ENCODE measurements at places on chromosomes 6 and 20.
A peak's percentile ranks its signal among the peaks of the same experiment; 100 is the strongest.

GRCh38 chr6:113989675-113990074 is 18.7 kb upstream of the HDAC2 start:
- DNase-seq, result no peak

- DNase-seq, result no peak
These were observed 66.5 kb downstream of the ILRUN start for GRCh38 chr6:34630040-34630439.

- DNase-seq, result no peak
These were observed 11.9 kb downstream of the C6orf89 start for GRCh38 chr6:36897609-36898008.

DNA sequence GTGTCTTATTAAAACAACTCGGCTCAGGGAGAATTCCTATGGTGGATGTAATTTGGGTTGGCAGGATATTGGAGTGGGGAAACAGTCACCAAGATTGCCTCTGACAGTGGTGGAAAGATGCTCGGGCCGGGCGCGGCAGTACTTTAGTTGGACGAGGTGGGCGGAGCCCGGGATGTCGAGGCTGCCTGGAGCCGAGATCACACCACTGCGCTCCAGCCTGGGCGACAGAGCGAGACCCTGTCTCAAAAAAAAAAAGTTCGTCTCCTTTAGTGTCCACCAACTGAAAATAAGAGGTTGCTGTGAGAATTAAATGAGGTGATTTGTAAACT is 621 bp downstream of the NOL7 start:
- no peak for DNase-seq

GRCh38 chr6:129440691-129441090 is 269.3 kb downstream of the ARHGAP18 start:
- DNase-seq, result no peak

GRCh38 chr6:84525907-84526306 is 238.5 kb downstream of the TBX18 start:
- DNase-seq, result no peak

- no peak for DNase-seq
These were observed 110.3 kb downstream of the CHD6 start for GRCh38 chr20:41507851-41508250.

- DNase-seq, result no peak
These were observed 2.1 kb downstream of the KIAA1586 start for GRCh38 chr6:57048577-57048976.

DNA sequence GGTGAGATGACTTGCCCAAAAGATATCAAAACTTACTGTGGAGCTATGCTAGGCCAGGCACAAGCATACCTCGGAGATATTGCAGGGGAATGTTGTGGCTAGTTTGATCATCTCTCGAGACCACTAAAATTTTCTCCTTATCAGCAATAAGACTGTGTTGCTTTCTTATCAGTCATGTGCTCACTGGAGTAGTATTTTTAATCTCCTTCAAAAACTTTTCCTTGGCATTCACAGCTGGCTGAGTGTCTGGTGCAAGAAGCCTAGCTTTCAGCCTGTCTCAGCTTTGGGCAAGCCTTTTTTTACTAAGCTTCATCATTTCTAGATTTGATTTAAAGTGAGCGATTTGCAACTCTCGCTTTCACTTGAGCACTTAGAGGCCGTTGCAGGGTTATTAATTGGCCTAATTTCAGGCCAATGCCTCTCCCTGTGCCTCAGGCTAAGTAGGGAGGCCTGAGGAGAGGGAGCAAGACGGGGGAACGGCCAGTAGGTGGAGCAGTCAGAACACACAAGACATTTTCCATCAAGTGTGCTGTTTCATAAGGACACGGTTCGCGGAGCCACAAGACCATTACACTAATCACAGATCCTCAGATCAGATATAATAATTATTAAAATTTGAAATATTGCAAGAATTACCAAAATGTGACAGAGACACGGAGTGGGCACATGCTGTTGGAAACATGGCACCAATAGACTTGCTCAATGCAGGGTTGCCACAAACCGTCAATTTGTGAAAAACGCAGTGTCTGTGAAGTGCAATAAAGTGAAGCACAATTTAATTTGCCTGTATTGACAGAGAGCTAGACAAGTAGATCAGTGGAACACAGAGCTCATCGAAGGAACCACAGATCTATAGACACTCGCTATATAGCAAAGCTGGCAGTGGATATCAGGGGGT is 106.8 kb upstream of the SIRPG start:
- DNase-seq, result peak; percentile 90

DNA sequence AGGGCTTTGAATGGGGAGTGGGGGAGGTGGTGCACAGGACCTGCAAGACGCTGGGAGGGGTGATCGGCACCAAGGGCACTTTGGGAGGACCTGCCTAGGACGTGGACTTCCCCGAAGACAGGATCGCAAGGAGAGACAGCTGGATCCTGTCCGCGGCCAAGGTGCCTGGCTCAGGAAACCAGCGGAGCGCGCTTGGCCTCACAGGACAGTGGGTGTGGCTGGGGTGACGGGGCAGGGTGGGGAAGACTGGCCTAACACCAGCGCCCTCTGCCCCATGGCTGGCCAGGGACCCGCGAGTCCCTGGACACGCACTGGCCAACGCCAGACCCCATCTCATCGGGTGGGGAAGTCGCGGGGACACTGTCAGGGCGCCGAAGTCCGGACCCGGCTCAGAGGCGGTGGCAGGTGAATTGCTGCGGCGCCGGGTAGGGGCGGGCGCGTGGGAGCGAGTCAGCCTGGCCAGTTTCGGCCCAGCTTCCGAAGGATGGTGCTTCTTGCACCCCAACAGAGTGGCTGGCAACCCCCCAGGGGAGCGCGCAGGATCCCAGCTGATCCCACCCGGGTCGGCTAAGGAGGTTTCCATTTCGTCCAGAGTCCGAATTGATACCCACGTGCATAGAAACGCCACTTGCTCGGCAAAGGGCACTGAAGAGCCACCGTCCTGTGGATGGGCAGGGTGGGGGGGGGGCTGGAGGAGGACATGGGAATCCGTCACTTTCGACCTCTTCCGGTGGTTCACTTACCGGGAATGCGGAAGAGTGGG is 785 bp upstream of the THBD start:
- no peak for DNase-seq

DNA sequence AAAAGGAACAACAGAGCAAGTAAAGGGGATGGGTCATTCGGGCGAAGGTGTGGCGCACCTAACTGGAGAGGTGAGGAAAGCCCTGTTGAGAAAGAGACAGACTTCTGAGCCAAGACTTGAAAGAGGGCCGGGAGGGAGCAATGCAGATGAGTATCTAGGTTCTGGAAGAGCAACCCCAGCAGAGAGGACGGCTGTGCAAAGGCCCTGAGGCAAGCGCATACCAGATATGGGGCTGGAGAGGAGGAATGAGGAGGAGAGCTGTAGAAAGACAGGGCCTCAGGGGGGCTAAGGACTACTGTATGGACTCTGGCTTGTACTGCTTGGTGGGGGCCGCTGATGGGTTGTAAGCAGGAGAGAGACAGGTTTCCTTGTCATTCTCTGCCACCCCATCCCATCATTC is 21.9 kb downstream of the TRERF1 start:
- no peak for DNase-seq

DNA sequence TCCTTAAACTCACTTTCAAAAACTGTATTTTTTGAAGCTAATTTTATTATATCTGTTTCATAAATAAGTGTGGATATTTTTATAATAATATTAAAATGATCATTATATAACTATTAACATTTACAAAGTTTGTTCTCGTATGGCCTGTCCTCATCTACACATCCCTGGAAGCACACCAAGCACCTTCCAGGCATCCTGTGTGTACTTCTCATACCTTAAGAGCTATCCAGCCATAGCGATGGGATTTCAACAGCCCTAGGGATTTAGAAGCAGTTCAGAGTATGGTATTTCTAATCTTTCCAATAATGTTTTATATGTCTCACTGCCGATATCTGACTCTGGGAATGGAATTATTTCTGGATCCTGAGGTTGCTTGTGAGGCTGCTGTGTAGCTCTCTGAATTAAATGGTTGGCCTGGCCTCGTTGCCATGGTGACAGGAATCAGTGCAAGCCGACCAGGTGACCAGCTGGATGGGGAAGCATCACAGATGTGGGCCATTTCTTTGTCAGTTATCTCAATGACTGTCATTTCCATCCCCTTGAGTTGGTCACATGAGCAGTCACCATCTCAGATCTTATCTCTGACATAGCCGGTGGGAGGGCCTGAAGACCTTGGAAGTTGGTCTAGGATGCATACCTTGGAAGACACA is 265.2 kb upstream of the RIN2 start:
- peak; percentile 91 for DNase-seq

DNA sequence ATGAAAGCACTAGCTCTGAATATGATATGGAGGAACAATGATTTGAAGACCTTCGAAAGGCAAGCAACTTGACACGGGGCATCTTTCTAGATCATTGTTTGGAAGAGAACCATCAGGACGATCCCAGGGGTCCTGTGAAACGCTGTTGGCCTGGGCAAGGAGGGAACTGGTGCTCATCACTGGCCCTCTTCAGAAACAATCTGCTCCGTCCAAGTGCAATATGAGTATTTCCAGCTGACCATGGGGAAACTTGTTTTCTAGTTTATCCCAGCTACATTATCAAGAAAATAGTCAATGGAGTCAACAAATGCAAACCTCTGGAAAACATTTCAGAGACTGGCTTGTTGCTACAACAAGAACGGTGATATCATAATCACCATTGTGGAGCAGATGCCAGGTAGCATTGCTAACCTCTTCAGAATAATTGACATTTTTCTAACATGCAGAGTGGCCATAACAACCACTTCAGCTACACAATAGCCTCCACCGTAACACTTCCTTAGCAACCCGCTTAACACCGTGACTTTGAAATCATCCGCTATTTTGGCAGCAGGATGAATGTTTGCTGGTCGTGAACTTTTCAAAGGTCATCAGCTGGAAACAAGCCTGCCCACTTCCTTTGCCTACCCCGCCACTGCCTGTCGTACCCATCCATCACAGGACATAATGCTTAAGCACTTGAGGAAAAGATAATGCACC is 112.0 kb upstream of the PDE10A start:
- peak; percentile 9 for DNase-seq

DNA sequence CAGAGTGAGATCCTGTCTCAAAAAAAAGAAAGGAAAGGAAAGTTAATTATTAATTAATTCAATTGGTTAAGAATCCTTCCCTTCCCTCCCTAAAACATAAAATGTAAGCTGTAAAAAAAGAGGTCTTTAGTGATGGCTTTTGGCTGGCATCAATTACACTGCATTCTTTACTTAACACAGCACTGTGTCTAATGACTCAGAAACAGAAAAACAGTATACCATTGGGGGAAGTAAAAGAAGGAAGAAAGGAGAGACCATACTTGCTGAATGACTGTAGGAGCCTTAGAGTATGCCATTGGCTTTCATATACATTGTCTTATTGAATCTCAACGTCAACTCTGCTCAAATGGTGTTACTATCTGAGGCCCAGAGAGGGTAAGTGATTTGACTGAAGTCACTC is 18.3 kb upstream of the CITED2 start:
- DNase-seq, result no peak

DNA sequence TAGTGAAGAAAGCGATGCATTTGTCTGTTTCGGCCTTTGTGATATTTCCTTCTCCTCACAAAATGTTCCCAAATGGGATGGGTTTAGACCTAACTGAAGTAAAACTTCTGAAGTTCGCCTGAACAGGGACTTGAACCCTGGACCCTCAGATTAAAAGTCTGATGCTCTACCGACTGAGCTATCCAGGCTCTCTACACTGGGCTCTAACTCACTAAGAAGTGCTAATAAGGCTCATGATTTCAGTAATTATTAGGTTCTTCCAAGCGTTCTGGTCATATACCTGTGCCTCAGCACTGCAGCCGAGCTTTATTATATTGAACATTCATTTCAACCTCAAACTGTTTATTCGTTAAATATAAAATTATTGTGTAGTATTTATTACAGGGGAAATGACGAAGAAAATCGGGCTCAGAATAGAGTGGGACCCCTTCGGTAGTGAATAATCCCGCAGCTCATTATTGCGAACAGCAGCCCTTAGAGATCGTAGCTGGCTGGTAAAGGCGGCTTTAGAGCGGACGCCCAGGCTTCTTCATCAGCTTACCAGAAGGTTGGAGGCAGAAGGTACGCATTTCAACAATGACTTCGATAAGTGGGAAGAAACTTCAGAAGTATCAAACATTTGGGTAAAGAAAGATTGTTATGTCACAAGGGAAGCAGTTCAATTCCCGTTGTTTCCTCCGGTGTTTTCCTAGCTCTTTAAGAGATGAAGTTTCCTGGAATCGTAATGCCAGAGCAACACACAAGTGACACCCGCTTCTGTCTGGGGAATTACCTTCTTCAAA is 119.0 kb upstream of the ZNF184 start:
- DNase-seq, result no peak

- DNase-seq, result peak; percentile 96
These were observed 88.0 kb downstream of the FAM217A start for GRCh38 chr6:3990692-3991491.

DNA sequence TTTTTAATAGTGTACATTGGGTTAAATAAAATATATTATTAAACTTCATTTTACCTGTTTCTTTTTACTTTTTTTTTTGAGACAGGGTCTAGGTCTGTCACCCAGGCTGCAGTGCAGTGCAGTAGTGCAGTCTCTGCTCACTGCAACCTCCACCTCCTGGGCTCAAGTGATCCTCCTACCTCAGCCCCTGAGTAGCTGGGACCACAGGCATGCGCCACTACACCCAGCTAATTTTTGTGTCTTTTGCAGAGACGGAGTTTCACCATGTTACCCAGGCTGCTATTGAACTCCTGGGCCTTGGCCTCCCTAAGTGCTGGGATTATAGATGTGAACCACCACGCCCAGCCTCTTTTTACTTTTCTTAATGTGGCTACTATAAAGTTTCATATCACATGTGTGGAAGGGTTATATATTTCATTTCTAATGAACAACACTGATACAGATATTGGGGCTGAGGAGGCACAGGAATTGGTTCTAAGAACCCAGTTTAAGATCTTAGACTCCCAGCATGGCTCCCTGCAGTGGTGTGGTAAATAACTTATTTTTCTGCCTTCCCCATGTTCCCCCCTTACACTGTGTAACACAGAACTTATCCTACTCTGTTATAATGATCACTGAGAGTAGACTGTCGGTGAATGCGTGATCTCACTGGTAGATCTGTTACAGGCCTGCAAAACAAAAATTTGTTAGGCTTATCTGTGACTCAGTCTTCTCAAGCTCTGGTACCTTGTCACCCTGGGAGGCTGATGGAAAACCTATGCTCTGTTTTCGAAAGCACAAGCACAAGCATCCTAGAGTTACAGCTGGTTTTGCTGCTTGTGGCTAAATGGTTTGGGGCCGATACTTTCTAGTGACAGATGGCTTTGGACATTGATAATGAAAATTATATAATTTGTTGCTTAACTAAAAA is 5.8 kb upstream of the ATXN1 start:
- no peak for DNase-seq

DNA sequence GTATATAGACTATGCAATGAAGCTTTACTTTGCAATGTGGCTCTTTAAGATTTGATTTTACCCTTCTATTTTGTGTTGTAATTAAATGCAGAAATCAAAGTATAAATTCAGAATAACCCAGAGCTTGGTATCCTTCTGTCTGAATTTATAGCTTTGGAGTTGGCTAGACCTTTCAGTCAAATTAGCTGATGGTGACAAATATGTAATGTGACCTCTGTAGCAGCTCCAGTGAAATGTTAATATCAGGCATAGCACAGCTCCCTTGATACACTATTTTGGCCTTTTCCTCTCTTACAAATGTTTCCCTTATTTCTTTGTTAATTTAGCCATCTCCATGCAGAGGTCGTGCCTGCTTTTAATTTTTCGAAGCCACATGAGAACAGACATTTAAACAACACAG is 11.1 kb downstream of the CBFA2T2 start:
- DNase-seq, result no peak
